ENCODE measurements at places on chromosomes 2 and 18.

- DNase-seq: no peak
These were observed 150.2 kb downstream of the TMEFF2 start for GRCh38 chr2:192044496-192044895.

- no peak for DNase-seq
These were observed 229.7 kb downstream of the EPHA4 start for GRCh38 chr2:221342388-221342787.

DNA sequence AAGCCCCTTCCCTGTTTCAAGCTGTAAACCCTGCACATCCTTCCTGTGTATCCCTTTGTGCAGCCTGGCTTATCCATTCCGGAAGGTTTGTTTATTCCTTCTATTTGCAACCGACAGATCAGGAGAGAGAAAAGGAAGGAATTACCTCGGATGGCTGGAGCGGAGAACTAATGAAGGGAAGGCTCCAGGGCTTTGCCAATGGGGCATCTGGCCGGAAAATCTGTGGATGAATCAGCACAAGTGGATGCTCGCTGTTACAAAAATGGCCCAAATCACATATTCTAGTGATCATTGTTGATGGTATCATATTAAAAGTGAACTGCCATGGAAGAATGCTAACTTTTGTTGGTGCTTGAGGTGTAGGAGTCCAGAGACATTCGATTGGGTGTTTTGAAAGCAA, 97.1 kb downstream of the AQP4 start:
- no peak for DNase-seq

GRCh38 chr18:69898241-69898861, 49.3 kb downstream of the CD226 start:
- DNase-seq: peak; percentile 48

- no peak for DNase-seq
These were observed 149.0 kb upstream of the TACR1 start for GRCh38 chr2:75348307-75348706.

DNA sequence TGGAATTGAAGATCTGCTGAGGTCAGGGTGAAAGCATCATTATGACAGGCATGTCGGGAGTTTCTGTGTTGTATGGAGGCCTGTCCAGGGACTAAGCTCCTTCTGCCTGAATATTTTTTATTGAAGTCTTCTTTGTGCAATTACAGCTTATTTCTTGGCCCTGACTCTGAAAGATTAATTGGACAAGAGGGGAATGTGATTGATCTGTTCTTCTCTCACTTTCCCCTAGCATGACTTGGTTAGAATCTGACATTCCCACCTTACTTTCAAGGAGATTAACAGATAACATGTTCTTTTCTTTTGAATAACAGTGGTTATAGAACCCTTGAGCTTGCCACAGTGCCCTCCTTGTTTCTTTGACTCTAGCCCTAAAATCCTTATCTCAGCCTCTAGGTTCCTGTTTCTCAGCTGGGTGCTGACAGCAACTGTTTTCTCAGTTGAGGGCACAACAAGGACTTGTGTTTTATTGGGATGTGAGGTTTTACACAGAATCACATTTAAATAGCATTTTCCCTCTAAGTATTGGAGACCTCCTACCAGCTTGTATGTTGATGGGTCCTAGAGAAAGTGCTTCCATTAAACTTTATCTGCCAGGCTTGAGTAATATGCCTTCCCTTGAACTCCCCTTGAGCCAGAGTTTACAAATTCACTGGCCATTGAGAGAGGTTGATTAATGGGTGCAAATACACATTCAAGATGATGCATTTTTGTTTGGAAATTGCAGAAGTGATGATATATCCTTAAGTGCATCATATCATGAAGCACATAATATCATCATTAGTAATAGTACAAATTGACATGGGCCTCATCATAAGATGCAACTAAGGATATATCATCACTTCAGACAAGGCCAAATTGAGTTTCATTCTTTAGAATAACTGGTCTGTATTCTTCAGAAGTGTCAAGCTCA, 12.5 kb downstream of the TTLL4 start:
- DNase-seq: no peak

DNA sequence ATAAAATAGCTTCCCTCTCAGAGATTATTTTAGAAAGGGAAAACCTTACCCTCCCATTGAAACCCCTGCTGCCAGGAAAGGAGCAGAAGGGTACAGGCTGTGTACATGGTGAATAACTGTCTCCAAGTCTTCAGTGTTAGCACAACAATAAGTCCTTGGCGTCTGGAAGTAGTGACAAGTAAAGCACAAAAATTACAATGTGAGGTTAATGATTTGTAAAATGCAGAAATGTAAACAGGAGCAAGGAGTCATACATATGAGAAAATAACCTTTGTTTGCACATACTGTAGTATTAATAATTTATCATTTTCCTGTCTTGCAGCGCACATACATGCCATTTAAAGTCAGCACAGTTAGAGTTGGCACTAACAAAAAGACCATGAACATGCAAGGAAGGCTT, 40.5 kb downstream of the ABHD3 start:
- DNase-seq: no peak

DNA sequence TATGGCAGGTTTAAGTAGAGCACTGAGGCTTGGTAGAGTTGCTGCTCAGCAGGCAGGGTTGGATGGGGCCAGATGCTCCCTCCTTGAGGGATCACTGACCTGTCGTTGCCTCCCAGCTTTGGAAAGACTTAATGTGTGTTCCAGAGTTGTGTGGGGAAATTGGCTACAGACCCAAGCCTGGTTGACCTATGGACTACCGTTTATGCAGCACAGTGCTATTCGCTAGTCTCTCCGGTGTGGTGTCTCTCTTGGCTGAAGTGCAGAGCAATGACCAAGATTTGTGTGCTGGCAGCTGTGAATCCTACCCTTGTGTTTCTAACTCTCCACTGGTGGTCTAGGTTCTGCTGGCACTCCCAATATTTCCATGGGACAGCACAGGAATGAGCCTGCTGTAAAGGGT, 29.8 kb upstream of the SLC4A10 start:
- DNase-seq: no peak

DNA sequence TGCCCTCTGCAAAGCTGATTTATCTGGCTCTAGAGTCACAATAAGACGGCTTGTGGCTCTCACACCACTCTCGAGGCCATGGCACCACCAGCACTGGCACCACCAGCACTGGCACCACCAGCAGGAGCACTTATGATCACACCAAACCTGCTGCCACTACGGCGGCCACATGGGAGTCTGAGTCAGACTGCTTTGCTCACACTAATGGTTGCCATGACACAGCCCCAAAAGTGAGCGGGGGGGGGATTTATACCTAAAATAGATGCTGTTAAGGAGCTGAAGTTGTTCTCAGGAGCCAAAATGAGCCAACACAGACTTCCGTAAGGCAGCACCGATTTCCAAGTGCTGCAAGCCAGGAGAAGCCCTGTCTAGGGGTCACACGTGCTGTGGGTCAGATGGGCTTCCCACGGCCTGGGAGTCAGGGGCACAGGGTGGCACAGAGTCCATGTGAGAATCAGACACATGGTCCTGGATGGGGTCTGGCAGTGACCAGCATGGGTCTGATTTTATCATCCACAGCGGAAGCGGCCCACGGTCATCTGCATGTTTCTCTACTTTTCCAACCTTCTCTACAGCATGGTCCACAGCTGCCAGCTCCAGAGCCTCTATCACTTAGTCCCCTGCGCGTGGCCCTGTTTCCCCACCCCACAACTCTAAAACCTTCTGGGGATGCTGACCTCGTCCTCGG, 16.7 kb downstream of the DNMT3A start:
- DNase-seq: no peak

GRCh38 chr2:190853531-190854383, 26.9 kb upstream of the GLS start:
- peak; percentile 27 for DNase-seq

- no peak for DNase-seq
These were observed 143.3 kb downstream of the IRS1 start for GRCh38 chr2:226656367-226656766.

- no peak for DNase-seq
These were observed 176.4 kb downstream of the MYO3B start for GRCh38 chr2:170354388-170354787.

- no peak for DNase-seq
These were observed 20.5 kb downstream of the CYP27A1 start for GRCh38 chr2:218802386-218802994.

GRCh38 chr2:151619337-151619989, 114.8 kb downstream of the NEB start:
- DNase-seq: no peak

GRCh38 chr2:23464905-23465537, 80.0 kb downstream of the KLHL29 start:
- DNase-seq: no peak

GRCh38 chr2:174183076-174183475, 65.3 kb downstream of the OLA1 start:
- no peak for DNase-seq

DNA sequence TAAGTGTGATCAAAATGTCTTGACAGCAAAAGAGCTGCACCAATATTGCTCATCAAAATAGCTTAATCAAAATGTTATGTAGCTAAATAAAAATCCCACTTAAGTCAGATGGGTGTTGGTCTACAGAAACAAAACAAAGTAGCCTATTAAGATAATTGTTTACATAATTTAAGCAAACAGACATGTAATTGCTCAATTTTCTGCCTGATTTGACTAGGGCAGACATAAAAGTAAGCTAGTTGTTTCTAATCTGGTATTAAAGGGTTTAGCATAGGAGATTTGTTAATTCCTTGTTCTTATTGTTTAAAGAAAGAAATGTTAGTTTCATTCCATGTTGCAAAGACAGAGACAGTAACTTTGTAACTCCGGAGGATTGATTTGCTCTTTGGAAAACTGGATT, 11.5 kb upstream of the FEZ2 start:
- DNase-seq: no peak

GRCh38 chr2:34899079-34899478, 1300.0 kb upstream of the FAM98A start:
- DNase-seq: no peak

- DNase-seq: no peak
These were observed 109.8 kb upstream of the ALK start for GRCh38 chr2:30031184-30031583.

DNA sequence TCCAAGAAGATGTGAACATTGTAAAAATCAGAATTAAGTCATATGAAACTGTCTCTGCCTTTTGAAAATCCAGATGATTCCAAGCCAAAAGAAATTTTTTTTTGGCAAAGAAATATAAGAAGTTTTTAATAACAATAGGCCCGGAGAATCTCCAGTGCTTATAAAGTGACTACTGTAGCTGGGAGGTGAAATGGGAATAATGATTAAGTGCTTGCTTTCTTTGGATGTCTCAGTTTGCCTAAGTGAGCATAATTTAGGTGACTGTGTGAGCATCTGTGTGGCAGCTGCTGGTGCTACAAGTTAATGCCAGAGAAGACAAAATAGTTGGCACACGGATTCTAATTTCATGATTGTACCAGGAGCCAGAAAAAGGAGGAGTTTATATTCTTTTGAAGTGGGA, 185.0 kb downstream of the LTBP1 start:
- DNase-seq: no peak

GRCh38 chr2:190526105-190526750, 8.3 kb downstream of the NEMP2 start:
- DNase-seq: no peak

DNA sequence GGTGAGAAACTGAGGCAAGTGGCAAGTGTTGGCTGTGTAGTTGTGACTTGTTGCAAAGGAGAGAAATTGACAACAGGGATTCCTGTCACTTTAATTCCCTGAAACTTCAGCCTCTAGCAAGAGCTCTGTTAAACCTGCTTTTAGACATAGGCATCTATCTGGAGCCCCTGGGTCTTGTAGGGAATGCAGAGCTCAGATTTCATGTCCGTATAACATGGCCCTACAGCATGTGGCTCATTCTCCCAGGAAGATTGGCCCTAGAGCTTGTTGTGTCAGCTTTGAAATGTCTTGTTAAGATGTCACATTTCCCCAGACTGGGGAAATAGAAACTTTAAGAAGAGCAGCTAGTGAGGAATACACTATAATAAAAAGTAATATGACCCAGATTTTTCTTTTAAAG, 115.8 kb downstream of the POLE4 start:
- no peak for DNase-seq

- no peak for DNase-seq
These were observed 2.9 kb upstream of the DGKD start for GRCh38 chr2:233351423-233351822.

DNA sequence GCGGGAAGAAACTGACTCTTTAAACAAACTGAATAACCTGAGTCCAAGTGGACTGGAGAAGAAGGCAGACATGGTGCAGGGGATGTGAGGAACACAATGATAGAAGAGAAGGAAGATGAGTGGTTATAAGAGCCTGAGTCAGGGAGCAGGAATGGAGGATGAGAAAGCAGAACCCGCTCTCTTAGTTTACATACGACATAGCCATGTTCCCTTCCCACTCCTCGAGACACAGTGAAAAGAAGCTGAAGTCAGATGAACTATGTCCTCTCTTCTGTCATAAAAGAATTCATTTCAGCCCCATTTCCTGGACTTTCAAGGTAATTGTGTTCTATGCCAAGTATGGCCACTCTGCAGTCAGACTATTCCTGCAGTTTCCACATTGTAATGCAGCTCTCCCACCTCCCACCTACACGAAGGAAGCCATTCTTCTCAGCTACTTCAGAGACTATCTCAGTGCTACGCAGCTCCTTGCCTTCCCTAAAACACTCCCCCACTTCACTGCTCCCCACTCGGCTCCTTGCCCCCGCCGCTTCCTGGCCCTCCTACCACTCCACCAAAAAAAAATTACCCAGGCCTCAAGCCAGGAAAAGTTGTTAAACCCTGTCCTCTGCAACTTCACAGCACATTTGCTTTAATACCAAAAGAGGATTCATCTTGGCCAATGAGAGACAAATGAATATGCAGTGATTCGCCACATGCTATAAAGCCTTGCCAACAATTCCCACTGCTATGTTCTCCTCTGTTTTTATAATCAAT, 323.4 kb upstream of the EPHA4 start:
- DNase-seq: no peak

DNA sequence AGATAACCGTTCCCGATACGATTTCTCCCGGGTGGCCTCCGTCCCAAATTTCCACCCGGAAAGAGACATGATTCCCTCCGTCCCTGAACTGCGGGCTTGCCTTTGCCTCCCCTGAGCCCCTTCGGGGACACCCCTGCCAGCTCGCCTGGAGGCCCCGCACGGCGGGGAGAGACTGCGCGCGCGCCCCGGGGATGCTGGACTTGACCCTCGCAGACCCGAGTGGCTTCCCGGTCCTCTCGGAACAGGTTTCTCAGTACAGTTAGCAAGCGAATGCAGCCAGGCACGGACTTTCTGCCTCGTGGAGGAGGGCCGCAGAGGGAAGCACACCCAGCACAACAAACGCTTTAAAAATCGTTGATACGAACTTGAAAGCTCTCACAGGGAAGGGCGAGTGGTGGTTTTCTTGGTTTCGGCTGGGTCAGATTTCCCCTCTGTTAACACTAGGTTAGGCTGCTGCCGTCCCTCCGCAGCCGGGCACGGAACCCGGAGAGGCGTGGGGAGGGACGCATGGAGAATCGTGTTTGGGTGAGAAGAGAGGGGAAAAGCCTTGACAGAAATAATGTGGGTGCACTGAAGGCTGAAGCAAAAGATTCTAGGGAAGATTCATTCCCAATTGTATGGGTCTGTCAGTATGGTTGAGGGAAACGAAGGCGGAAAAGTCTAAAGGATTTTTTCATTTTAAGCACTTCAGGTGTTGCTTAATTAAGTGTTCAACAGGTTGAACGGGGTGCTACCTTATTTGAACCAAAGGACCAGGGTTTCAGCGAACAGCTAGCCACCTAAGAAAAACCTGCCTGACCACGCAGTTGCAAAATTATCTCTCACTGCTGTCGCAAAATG, 916 bp downstream of the TNFRSF11A start:
- peak; percentile 63 for DNase-seq
